ENCODE measurements at places on chromosomes 7 and 10.
A peak's percentile ranks its signal among the peaks of the same experiment; 100 is the strongest.

DNA sequence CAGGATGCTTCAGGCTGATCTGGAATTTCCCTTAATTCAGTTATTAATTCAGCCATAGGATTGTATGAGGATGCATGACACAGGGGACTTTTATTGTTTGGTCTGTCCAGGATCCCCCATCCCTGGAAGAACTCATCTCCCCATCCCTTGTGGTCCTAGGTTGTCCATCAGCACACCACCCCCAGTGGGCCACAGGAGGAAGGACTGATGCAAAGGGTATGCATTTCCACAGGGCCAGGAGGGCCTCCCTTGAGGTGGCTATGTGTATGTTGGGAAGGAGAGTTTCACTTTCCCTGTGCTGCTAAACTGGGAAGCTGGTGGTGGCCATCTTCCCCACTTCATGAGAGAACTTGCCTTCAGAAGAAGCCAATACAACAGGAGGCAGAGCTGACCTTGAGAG is 44.6 kb upstream of the GRB10 start:
- no peak for DNase-seq

DNA sequence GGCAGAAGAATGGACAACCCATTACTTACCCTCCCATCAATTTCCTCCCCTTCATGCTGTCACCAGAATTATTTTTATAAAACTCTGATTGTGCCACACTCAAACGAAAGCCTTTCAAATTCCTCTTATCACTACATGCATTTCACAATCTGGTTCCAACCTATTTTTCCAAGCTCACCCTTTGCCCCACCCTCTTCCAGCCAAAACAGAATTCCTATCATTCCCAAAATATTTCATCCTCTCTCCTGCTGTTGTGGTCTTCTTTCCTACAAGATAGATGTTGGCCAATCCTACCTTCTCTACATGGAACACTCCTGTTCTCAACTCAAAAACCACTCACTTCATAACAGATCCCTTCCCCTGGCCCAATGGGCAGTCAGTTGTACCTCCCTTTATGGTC is 111.5 kb downstream of the ELAPOR2 start:
- DNase-seq: no peak

DNA sequence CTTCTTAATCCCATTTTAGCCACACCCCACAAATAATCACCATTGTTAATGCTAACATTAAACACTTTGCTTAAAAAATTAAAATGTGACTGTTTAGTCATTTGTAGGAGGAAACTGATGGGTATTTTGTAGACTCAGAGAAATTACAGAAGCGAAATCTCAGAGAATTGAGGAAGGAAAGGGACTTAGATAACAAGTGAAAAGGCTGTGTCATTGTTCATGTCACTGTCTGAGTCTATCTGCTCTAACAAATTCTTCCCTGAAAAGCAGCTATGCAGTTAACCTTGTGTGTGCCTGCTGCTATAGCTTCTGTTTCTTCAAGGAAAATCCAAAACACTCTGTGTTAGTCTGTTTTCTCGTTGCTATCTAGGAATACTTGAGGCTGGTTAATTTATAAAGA is 40.9 kb upstream of the PLXDC2 start:
- DNase-seq: no peak

- DNase-seq: no peak
Observed at GRCh38 chr7:143256932-143257331, 6.3 kb upstream of the GSTK1 start.

DNA sequence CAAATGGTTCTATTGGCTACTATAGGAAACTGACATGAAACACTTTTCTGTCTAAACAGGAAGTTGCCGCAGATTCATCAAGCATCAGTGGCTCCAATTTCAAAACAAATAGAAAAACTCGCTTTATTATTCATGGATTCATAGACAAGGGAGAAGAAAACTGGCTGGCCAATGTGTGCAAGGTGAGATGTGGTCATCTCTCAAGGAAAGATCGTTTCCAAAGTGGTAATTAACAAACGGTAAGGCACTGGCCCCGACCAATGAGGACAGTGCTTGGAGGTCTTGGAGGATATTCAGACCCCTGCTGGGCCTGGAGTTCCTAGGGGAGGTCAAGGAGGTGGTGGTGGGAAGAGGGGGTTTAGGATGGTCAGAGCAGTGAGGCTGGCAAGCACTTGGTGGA is 2.6 kb downstream of the PNLIP start:
- no peak for DNase-seq

- no peak for DNase-seq
Observed at GRCh38 chr7:20197837-20198236, 19.3 kb downstream of the MACC1 start.

GRCh38 chr10:47376522-47377220 is 7.4 kb downstream of the ZNF488 start:
- DNase-seq: no peak

- DNase-seq: peak; percentile 30
Observed at GRCh38 chr10:113735913-113736312, 15.6 kb upstream of the PLEKHS1 start.

GRCh38 chr7:102093599-102094315 is 192.9 kb upstream of the SH2B2 start:
- DNase-seq: no peak
